ENCODE measurements at places on chromosomes 3 and 15. TPM values are rescaled to one million over a fixed set of nuclear protein-coding genes. Genes with fewer than 3 reads are reported as not detected.

The SEMA7A gene
- 1.2 TPM for total RNA-seq

GRCh38 chr3:109346770-109347295, 9.5 kb upstream of the DPPA4 start:
- no peak for DNase-seq

DNA sequence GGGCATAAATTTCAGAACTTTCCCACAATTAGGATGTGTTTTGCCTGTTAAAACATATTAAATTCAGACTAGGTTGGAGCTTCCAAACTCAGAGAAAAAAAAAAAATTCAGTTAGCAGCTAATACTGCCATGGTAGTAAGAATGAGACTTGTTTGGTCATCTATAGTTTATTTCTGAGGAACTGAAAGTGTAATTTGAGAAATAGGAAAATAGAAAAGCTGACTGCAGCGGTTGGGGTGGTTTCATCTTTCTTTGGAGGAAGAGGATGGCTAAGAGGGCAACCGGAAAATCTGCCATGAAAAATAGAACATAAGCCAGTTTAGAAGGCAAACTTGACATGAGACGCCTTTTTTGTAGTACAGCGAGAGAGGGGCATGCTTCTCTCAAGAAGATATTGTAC, 371.2 kb upstream of the ROBO2 start:
- no peak for DNase-seq

- no peak for DNase-seq
Observed at GRCh38 chr15:69319384-69320375, 21.0 kb downstream of the PAQR5 start.

GRCh38 chr3:168933614-168934013, 729.9 kb downstream of the MECOM start:
- DNase-seq: no peak

Measured in thoracic aorta (tissue), 2 donors.